GM12891 (cell line): ENCODE measurements at places on chromosomes 5 and 9.

- DNase-seq: no peak
These were observed 256.2 kb downstream of the FER start for GRCh38 chr5:109003928-109004327.

DNA sequence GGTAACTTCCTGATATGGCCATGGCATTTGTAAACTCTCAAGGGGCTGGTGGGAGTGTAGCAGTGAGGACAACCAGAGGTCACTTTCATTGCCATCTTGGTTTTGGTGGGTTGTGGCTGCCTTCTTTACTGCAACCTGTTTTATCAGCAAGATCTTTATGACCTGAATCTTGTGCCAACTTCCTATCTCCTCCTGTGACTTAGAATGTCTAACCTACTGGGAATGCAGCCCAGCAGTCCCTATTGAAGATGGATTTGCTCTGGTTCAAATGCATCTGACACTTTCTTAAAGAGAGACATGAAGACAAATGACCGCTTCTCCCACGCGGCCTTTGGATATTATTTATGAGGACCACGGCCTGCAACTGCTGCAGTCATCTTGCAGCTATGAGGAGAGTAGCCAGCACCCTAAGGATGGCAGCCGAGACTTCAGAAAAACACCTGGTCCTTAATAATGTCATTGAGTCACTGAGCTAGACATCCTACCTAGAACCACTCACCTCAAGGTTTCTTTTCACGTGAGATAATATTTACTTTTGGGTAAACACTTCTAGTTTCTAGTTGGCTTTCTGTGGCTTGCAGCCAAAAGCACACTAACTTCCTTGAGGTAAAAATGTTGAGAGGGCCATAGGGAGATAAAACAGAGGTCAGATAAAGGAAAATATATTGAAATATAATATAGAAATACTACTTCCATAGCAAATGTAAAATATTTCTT, 28.2 kb downstream of the CETN3 start:
- DNase-seq: no peak

DNA sequence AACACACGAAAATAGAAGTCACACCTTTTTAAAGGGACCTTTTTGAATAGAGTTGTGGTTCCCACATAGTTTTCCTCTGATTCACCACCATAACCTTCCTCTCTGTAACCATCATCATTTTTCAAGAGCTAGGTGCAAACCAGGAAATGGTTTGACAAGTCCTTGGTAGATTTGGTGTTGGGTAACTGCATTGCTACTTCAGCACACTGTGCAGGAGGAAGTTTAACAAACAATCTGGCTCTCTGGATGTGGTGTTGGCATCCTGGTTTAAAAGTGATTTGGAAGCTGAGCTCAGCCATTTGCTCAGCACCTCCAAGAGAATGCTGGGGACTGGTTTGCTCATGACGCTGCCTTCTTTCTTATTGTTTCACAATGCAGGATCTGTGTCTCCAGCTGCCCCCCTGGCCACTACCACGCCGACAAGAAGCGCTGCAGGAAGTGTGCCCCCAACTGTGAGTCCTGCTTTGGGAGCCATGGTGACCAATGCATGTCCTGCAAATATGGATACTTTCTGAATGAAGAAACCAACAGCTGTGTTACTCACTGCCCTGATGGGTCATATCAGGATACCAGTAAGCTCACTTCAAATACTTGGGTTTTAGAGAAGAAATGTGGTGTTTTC, 213.1 kb downstream of the RFK start:
- DNase-seq: no peak

- DNase-seq: no peak
These were observed 294.9 kb downstream of the FANCC start for GRCh38 chr9:95022657-95023056.

GRCh38 chr5:59260973-59261372, 632.6 kb downstream of the PDE4D start:
- no peak for DNase-seq

DNA sequence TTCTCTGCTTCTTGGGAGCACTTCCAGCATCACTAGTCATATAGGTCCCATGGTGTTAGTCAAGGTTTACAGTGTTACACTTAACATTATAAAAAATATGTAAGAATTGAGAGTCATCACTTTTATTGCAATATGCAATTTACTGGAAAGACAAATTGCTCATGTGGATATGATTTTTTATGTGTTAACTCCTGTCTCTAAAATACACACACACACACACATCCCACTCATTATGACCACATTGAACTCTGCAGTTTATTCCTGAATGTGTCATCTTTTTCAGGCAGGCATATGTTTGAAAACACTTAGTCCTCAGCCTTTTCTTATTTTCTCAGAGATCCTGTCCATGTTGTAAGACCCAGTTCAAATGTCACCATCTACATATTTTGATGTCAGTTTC, 148.5 kb upstream of the MRPS30 start:
- no peak for DNase-seq

DNA sequence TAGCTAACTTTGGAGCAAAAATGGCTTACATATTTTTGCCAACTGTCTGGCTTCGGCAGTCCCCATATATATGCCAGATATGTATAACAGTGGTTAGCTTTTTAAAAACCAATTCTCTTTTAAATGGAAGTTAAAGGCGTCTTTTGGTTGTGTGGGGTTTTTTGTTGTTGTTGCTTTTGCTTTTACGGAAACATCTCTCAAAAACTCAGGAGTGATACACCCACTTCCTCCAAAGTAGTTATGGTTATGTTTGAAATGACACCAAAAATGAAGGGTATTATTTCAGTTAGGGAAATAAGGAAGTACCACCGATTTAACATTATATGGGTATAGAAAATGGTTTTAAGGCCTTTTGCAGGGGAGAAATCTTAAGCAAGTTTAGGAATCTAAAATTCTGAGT, 2.3 kb downstream of the CNOT8 start:
- no peak for DNase-seq

- DNase-seq: no peak
These were observed 1306.5 kb upstream of the CDH9 start for GRCh38 chr5:28344836-28345433.

- no peak for DNase-seq
These were observed 36.7 kb downstream of the DOCK8 start for GRCh38 chr9:251398-251797.

DNA sequence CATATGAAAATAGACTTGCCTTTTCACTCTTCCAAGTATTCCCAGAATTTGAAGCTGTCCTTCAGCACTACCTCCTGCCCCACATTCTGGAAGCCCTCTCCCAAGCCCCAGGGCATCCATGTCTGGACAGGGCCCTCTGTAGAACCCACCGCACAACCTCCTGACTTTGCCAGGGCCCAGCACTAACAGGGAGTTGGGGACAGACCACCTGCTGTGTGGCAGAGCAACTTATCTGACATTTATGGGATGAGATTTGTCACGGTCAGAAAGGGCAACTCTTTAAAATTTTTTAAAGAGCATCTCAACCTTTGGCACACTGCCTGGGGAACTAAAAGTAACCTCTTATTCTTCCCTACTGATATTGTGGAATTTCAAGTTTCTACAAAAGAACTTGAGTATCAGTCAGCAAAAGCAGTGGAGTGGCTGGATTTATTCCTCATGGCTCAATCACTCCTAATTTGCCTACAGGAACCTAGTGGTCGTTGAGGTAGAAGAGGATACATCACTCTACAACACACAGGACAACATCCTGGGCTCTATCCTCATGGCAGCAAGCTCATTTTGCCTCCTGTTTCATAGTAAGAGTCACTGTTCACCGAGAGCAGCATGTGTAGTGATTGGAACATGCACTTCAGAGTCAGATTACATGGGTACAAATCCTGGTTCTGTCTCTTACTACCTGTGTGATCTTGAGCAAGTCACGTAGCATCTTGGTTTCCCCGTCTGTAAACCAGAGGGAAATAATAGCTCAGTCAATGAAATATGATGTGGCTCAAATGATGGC, 285.3 kb downstream of the ENC1 start:
- DNase-seq: no peak

DNA sequence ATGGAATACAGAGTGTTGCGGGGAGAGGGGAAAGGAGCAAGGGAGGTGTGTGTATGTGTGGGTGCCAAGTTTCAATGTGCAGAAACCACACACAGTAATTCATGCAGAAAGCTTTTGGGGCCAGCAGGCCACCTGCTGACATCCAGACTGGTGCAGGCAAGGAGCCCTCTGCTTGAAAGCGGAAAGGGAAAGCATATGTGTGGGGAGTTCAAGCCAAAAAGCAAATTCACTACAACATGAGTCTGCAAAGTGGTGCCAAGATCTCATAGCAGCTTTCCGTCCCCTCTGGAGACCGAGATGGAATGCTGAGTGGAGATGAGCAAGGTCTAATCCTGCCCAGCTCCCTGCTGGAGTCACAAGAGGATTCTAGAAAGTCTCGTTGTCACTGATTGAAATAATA, 159.7 kb upstream of the VLDLR start:
- no peak for DNase-seq

DNA sequence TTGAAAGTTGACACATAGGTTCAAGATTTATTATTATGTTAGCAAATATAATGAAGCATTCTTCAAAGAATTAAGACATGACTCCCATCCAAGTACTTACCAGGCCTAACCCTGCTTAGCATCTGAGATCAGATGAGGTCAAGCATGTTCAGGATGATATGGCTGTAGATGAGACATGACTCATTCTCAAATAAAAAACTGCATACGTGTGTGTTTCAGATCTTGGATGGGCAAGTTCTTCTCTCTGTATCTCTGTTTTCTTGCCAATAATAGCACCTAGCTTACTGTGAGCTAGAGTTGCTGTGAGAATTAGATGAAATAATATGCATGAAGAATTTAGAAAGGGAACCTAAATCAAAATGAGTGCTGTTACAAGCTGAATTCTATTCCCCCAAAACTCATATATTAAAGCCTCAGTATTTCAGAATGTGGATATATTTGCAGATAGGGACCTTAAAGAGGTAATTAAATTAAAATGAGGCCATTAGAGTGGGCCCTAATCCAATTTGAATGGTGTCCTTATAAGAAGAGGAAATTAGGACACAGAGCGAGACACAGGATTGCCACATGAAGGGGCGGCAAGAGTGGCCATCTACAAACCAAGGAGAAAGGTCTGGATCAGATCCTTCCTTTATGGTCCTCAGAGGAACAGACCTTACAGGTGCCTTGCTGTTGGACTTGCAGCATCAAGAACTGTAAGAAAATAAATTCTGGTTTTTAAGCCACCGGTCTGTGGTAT, 146.2 kb downstream of the MARCHF11 start:
- DNase-seq: no peak

DNA sequence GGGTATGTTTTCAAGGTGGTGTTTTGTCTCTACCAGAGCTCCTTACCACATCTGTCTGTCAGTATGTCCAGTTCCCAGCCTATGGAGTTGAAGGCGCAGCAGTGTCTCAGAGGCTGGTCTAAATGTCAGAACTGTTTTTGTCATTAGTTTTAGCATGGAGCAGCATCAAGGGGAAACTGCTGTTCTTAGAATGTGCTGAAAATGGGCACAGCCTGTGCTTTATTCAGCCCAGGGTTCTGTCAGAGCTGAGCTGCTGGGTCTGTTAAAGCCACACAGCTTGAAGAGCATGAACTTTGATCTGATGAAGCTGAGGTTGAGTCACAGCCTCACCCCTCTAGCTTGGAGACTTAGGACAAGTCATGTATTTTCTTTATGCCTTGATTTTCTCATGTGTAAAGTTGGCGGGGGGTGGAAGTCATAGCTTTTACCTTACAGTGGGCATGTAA, 71.9 kb downstream of the RALGPS1 start:
- no peak for DNase-seq

- DNase-seq: no peak
These were observed 3.4 kb upstream of the SLC46A2 start for GRCh38 chr9:112894041-112894440.

DNA sequence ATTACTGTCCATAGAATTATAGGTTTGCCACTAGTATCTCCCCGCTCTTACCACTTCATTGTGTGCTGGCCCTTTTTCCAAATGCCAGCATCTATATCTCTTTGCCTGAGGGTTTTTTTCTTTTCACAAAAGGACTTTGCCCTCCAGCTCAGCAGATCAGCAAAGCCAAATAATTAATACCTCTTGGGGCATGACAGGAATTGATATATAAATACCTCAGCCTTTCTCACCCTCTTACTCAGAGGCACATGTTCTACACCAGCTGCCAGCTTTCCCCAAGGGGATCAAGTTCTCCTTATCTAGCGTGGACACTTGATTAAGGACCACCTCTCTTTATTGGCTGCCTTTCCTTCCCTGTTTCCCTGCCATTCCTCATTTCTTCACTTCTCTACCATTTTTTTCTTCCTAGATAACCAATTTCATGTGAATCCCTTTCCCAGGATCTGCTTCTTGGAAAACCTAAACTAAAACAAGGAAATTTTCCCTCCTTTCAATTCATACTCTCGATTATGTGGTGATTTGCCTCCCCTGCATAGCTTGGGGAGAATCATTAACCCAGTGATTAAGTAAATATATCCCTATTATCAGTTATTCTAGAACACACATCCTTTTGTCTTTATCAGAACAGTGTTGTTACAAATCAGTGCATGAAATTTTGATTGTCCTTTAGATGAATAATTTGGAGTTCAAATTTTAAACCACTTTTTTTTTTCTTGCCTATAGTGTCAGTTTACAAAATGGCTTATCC, 6.9 kb upstream of the NUDT12 start:
- DNase-seq: no peak

- no peak for DNase-seq
These were observed 35.1 kb upstream of the ZFYVE16 start for GRCh38 chr5:80372780-80373179.

DNA sequence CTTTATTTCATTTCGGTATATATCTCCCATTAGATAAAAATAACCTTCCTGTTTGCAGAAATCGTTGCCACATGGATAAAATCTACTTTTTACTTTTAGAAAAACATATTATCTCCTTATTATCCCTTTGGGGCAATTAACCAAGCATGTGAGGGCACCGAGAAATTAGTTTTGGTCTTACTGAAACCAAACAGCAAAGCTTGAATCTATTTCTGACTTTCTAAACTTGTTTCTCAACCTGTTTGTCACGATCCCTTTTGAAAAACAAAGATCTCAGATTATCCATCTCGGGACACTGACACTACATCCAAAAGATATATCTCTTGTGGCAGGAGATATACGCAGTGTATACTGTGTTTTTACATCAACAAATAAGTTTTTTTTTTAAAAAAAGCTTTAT, 2.3 kb downstream of the TUT7 start:
- DNase-seq: no peak

DNA sequence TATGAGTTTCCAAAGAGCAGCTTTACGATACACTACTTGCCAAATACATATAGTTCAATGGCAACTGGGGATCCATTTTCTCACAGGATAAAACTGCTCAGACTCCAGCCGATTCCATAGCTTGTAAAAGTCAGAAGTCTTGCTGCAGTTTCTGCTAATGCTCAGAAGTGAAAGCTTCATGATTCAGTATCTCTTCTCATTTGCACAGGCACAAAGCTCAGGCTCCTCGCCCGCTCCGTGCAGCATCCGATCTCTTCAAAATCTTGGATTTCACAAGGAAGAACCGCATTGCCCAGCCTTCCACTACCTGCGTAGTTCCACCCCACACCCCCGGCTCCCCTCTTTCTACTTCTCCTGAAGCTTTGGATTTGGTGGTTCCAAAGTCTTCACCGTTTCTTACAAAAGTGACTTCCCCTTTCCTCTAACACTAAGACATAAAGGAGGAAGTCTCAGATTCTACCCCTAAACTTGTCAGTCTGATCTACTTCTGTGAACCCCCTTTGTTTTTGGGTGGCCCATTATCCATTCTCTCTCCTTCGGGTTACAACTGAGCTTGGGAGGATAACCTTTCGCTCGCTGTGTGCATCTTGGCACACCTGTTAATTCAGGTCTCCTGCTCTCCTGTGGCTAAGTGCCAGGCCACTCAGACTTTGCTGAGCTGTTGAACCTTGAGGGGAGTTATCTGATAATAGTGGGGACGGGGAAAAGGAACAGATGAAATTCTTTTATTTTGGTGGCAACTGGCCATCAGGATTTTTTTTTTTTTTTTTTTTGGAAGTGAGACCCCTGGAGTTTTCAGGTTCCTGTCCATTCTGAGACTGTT, 194.1 kb downstream of the GNA14 start:
- DNase-seq: no peak
